ENCODE measurements at places on chromosomes 7 and 10. TPM values are rescaled to one million over a fixed set of nuclear protein-coding genes. Genes with fewer than 3 reads are reported as not detected.

CBX3 gene
- total RNA-seq, result 274 TPM

NEUROD6 gene
- not detected for total RNA-seq

HOGA1 gene
- total RNA-seq, result 1.6 TPM

PRLHR gene
- not detected for total RNA-seq

ZNF746 gene
- total RNA-seq, result 18.7 TPM

NYAP1 gene
- 6.7 TPM for total RNA-seq

MCM10 gene
- 43.1 TPM for total RNA-seq

VWA2 gene
- total RNA-seq, result not detected

CEP55 gene
- total RNA-seq, result 63.7 TPM

MET gene
- 200 TPM for total RNA-seq

C10orf67 gene
- not detected for total RNA-seq

PRSS2 gene
- 36.8 TPM for total RNA-seq

PTPN20 gene
- not detected for total RNA-seq

GIGYF1 gene
- 59.7 TPM for total RNA-seq

FOXI2 gene
- total RNA-seq, result not detected

FAM237B gene
- not detected for total RNA-seq

OIT3 gene
- total RNA-seq, result not detected

TMEM236 gene
- total RNA-seq, result 0.07 TPM

SFTPA1 gene
- 6.5 TPM for total RNA-seq

OPALIN gene
- not detected for total RNA-seq

ABCB1 gene
- 1.8 TPM for total RNA-seq

ZNF117 gene
- total RNA-seq, result 2.5 TPM
